ENCODE measurements at places on chromosomes 6 and 20. TPM values are rescaled to one million over a fixed set of nuclear protein-coding genes. Genes with fewer than 3 reads are reported as not detected.

Gene RGS17
- total RNA-seq = 0.47 TPM

Gene TP53TG5
- 0.47 TPM for total RNA-seq

Gene HLA-DPB1
- total RNA-seq = 29.2 TPM

Gene CDSN
- not detected for total RNA-seq

Gene MDN1
- 21.6 TPM for total RNA-seq

Gene TNXB
- total RNA-seq = 311 TPM
